Mesothelial cell of epicardium (in vitro differentiated cells): ENCODE measurements at places on chromosomes 2 and 18. TPM values are rescaled to one million over a fixed set of nuclear protein-coding genes. Genes with fewer than 3 reads are reported as not detected.

GRCh38 chr18:1914489-1914888, 656.8 kb downstream of the METTL4 start:
- DNase-seq: no peak

DNA sequence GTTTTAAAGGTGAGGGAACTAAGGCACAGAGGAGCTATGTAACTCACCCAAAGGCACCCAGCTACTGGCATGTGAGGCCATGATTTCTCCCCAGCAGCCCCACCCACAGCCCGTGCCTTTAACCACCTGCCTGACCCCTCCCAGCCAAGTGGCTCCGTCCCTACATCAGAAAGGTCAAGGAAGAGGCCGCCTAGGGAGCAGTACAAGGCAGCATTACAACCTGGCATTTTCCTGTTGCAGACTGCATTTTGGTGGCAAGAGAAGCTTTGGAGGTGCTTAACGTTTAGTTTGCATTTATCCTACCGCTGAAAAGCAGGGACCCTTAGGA, 17.5 kb downstream of the STEAP3 start:
- no peak for DNase-seq

GRCh38 chr2:158786897-158787296, 8.2 kb upstream of the DAPL1 start:
- no peak for DNase-seq

- DNase-seq: no peak
These were observed 34.5 kb upstream of the LRRC30 start for GRCh38 chr18:7196421-7196820.

KCNG2 gene
- 0.14 TPM in 1 of 3 replicates, not detected in the others for total RNA-seq

CYP27C1 gene
- 4.0 to 4.5 TPM (median 4.1 TPM) in 3 replicates for total RNA-seq

DNA sequence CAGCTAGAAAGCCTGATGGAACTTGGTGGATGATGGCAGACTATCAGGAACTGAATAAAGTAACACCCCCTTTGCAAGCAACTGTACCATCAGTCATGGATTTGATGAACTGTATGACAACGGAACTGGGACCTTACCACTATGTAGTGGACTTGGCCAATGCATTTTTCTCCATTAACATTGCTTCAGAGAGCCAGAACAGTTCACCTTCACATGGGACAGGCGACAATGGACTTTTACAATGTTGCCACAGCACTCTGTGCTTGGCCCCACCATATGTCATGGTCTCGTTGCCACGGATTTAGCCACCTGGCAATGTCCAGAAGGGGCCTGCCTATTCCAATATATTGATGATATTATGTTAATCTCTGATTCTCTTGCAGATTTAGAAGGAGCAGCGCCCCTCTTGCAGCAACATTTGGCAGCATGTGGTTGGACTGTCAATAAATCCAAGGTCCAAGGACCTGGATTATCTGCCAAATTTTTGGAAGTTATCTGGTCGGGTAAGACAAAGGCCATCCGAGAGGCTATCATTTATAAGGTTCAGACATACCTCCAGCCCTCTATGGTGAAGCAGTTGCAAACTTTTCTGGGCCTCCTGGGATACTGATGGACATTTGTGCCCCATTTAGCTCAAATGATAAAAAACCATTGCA, 52.2 kb upstream of the ZC3H15 start:
- DNase-seq: no peak

DNA sequence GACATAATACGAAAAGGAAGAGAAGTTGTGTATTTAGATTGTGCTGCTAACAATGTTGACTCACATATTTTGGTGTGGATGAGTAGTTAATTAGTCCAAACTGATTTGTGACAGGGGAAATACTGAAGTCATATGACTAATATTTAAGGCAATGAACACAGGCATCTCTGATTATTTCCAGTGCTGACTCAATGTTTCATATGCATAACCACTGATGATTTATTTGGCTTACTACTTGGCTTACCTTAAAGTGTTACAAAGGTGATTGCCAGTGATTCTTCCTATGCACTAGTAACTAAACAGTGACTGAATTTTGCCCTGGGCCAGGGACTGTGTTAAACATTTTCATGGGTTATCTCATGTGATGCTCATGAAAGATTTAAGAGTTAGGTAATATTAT, 722.6 kb downstream of the METTL4 start:
- DNase-seq: no peak

ZNF24 gene
- total RNA-seq: 55.3 to 61.4 TPM (median 58.0 TPM) in 3 replicates

DNA sequence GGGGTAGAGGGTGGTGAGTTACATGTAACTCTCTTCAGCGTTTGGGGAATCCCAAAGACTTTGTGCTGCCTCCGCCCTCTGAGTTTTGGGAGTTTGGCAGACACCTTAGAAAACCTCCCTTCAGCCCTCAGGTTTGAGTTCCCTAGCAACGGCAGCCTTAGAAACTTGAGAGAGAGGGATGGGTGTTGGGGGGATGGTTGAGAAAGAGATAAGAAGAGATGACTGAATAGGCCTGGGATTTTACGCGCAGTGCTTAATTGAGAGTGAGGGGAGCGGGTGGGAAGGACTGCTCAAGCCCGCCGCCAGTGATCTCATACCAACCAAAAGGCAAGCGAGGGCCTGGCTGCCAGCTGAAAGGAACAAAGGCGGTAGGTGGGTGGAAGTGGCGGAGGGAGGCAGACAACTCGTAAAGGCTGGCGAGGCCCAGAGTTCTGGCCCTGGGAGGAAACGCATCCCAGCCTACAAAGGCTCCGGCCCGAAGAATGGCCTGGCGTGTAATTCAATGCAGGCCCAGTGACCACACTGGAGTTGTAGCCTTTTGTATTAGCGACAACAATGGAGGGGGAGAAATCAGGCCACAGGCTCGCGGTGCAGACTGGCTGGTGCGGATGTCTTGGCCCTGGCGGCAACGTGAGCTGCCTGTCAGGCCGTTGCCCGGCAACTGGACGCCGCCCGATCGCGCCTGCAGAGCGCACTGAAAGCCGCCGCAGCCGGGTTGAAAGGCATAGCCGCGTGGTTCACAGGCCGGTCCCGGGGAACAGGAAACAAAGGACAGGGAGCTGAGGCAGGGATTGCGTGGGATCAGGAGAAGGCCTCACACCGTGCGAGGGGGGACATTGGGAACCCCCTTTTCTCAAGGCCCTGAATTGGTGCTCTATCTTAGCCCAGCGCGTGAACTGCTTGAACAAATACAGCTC, 39.9 kb upstream of the DARS1 start:
- DNase-seq: peak; percentile 66

LDLRAD4 gene
- 26.2 to 29.7 TPM (median 29.2 TPM) in 3 replicates for total RNA-seq

MC5R gene
- total RNA-seq: not detected in 3 replicates

TSPYL6 gene
- total RNA-seq: not detected in 3 replicates

DNA sequence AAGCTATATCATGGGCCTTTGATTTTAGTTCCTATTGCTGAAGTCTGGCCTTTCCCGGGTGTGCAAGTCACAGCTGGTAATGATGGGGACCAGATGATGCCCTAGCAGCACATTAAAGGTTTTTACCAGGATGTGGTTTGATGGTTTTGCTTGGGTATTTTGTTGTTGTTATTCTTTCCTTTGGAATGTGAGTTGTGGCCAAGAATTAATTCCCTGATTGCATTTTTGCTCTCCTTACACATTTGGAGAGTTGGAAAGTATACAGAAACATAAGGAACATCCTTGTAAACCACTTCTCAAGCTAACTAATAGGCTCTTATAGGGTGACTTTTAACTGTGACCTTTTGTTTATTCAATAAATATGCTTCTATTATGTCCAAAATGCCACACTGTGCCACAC, 154.1 kb upstream of the MMADHC start:
- no peak for DNase-seq

B3GNT7 gene
- total RNA-seq: 5.2 to 7.0 TPM (median 5.6 TPM) in 3 replicates

- no peak for DNase-seq
These were observed 449.0 kb upstream of the ID2 start for GRCh38 chr2:8232871-8233270.

DNA sequence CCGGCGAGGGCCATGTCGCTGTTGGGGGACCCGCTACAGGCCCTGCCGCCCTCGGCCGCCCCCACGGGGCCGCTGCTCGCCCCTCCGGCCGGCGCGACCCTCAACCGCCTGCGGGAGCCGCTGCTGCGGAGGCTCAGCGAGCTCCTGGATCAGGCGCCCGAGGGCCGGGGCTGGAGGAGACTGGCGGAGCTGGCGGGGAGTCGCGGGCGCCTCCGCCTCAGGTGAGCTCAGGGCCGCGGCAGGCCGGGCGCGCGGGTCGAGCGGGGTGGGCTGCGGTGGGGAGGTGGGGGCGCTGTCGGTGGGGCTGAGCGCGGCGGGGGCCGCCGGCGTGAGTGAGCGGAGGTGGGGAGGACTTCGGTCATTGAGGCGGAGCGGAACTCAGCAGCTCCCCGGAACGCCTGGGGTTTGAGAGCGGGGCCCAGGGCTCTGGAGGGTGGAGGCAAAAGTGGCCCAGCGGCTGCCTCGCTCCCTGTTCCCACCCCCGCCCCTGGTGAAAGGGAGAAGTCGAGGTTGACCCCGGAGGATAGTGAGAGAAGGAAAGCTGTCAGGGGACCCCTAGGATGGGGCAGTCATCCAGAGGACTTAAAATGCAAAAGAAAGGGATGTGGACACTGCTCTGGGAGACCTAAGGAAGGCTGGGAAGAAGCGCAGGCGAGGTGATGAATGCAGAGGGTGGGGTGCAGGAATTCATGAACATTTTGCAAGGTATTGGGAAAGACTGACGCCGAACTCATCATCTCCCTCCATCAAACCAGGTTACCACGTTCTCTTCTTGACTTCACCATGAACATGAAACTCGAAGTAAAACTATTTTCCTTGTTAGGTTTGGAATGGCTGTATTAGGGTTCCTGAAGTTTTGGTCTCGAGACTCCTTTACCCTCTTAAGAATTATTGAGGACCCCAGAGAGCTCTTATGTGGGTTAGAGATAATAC, 633 bp downstream of the MALT1 start:
- DNase-seq: peak; percentile 79

- DNase-seq: no peak
These were observed 827.6 kb upstream of the KLHL29 start for GRCh38 chr2:22557406-22557805.

DSC1 gene
- total RNA-seq: 0.36 to 0.47 TPM (median 0.43 TPM) in 3 replicates

DNA sequence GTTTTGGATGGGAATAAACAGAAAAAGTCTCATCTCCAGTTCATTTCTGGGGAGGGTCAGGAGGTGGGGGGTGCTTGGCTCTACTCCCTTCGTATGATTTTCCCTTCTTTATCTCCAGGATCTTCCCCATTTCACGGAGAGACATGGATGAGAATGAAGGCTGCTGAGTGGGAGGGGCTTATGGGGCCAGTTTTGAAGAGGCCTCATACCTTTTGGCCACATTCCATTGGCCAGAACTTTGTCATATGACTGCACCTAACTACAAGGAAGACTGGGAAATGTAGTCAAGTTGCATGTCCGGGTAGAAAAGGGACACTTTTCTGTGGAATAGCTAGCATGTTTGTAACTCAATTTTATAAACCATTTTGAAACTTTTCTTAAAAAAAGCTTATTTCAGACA, 117.6 kb downstream of the NEDD4L start:
- DNase-seq: no peak

- no peak for DNase-seq
These were observed 75.8 kb downstream of the LONRF2 start for GRCh38 chr2:100246163-100247145.

- DNase-seq: no peak
These were observed 73.2 kb downstream of the LRRFIP1 start for GRCh38 chr2:237700512-237701032.

DNA sequence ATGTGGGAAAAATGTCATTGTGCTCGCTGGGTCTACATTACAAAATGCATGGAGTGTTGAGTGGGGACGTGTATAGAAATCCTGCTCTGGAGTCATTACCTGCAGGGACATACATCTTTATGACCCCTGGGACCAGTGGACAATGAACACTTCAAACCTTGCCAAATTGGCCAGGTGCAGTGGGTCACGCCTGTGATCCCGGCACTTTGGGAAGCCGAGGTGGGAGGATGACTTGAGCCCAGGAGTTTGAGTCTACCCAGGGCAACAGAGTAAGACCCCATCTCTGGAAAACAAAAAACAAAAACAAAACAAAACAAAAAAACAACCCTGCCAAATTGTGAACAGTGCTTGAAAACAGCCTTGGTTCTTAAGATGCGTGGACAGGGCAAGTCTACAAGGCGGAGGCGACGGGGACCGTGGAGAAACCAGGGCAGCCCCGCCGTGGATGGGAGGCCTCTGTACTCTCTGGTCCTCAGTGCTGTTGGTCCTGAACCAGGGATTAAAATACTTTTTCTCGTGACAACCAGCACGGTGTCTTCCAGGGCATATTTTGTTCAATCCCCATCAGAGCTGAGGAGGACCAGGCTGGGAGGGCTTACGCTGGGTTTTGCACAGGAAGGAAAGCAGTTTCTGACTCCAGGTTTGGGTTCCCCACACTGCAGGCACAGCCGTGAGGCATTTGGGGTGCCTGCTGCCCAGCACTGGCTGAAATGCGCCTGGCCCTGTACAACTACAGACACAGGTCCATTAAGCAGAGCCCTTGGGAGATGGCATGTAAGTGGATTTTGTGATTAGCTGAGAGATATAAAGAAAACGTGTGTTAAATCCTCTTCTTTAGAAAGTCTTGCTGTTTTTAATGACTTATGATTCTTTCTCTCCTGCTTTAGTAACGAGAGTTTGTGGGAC, 13.7 kb downstream of the COLEC11 start:
- no peak for DNase-seq

DNA sequence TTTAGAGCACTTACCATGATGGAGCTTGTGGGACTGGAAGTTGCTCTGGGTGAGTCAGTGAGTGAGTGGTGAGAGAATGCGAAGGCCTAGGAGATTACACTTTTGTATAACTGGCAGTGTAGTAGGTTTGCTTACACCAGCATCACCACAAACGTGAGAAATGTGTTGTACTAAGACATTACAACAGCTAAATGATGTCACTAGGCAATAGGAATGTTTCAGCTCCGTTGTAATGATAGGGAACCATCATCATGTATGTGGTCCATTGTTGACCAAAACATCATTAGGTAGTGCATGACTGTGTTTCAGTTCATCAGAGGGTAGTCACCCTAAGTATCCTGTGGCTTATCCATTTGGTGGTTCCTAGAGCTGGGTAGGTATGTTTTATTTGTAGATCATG, 11.9 kb downstream of the ZNF407 start:
- no peak for DNase-seq

GRCh38 chr2:180959787-180960186, 20.6 kb upstream of the UBE2E3 start:
- DNase-seq: no peak

GRCh38 chr2:124180635-124181034, 155.5 kb downstream of the CNTNAP5 start:
- DNase-seq: no peak

- DNase-seq: no peak
These were observed 175.7 kb downstream of the ICOS start for GRCh38 chr2:204112084-204112770.

DNA sequence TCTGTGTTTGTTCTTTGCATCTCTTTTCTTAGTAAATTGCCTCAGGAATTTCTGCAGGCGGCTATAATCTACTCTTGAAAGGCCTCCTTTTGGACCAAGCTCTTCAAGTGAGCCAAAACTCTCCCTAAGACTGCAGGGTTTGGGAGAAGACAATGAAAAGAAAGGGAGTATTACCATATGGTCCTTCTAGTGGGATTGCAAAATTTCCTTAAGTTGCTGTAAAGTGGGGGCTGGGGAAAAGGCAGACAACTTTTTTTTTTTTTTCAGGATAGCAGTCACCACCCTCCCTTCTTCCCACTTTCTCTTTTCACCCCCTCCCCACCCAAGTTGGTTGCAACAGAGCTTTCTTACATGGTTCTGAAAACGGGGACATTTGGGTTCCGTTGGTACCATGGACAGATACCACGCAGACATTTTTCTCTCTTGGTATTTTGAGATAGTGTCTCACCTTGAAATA, 183.7 kb downstream of the FHOD3 start:
- DNase-seq: no peak

GRCh38 chr2:231966886-231967285, 5.4 kb downstream of the DIS3L2 start:
- DNase-seq: no peak

EMX1 gene
- 0.09 TPM in 2 of 3 replicates, not detected in the other for total RNA-seq

HRH4 gene
- total RNA-seq: 0.07 TPM in 1 of 3 replicates, not detected in the others

VSNL1 gene
- total RNA-seq: 0.61 to 0.95 TPM (median 0.83 TPM) in 3 replicates
